ENCODE measurements at places on chromosomes 5 and 9.

GRCh38 chr9:6495466-6495865 is 82.5 kb downstream of the UHRF2 start:
- no peak for DNase-seq

DNA sequence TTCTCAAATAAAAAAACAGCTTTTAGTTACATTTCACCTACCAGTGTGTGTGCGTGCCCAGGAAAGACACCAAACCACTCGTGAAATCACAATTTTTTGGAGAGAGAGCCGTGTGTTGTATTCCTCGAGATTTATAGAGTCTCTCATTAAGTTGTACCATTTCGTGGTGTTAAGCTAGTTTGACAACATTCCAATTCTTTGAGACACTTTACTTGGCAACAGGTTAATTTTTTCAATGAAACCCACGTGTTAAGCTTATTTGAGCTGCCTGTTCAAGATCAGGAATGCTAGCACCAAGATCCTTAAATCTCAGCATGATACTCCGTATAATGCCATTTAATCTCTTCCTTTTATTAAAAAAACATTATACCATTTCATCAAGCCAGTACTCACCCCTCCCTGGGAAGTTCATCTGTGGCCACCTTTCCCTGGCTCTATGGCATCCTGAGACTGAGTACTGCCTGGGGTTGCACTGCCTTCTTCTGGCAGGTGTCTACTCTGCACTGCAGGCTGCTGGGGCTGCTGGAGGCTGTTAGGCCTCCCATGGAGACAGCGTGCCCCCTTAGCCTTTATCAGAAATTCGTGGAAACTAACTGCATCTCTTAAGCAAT is 143.7 kb downstream of the ARHGAP26 start:
- DNase-seq, result no peak

- no peak for DNase-seq
Observed at GRCh38 chr5:94422812-94423211, 195.6 kb downstream of the KIAA0825 start.

DNA sequence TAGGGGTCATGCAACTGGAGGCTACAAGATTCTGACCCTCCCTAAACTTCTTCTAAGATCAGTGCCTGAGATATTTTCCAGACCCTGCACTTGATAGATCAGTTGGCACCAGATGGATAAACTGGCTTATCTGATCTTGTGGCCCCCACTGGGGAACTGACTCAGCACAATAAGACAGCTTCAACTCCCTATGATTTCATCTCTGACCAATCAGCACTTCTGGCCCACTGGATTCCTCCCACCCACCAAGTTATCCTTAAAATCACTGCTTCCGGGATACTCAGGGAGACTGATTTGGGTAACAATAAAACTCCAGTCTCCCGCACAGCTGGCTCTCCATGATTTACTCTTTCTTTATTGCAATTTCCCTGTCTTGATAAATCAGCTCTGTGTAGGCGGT is 2180.4 kb upstream of the WWC1 start:
- no peak for DNase-seq

GRCh38 chr5:77832166-77832770 is 56.1 kb upstream of the TBCA start:
- no peak for DNase-seq

DNA sequence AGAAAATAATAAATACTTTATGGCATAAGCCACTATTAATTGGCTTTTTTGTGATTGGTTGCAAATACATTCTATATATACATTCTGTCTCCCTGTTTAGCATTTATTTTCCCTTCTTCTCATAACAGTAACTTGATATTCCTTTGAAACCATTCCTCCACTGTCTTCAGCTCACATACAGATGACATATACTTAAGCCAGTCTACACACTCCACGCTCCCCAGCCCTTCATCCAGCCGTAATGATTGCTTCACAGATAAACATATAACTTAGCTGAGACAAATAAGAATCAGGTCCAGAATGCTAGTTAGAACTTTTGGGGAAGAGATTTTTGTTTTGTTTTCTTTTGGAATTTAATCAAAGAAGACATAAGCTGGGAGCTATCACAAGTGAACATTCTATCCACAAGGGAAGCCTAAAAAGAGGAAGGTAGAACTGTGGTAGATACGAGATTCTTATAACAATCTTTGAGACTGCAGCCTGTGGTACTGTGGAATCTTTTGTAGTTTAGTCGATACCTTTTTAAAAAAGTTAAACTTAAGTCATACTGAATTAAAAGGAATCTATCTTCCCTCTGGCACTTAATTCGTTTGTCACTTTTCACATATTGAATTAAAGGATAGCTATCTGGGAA is 365.1 kb upstream of the PRR16 start:
- no peak for DNase-seq

DNA sequence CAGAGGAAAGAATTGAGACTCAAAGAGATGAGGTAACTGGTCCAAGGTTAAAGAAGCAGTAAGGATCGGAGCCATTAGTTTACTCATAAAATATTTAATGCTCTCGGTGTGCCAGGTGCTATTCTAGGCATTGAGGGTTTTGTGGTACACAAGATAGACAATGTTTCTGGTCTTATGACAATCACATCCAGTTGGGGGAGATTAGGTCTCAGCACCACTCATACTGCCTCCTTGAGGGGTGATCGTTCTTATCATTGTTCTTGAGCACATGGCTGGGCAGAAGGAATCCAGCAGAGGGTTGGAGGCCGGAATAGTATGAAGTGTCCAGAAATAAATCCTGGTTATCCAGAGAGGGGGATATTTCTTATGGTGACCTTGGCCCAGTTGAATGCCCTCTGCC is 40.7 kb upstream of the LCP2 start:
- no peak for DNase-seq

DNA sequence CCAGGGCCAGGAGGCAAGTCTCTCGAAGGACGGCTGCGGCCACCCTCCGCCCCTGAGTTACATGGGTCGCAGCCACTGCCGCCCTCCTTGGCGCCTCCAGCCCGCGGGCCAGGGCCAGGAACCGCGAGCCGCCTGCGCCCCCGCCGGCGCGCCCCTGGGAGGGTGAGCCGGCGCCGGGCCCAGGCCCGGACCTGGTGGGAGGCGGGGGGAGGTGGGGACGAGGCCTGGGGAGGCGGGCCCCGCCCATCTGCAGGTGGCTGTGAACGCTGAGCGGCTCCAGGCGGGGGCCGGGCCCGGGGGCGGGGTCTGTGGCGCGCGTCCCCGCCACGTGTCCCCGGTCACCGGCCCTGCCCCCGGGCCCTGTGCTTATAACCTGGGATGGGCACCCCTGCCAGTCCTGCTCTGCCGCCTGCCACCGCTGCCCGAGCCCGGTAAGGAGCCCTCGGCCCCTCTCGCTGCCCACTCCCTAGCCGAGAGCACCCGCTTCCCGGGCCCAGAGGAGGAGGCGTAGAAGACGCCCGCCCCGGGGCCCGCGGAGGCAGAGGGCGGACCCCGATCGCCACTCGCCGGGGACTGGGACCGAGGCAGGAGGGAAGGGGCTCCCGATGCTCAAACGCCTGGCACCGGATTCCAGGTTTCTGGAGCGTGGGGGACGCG is at the start of gene ASS1:
ASS1 (plus strand) TSS at position 397 of the 657 bp plus-strand sequence. CDS start 7,268 bp downstream, outside the sequence.
- no peak for DNase-seq

DNA sequence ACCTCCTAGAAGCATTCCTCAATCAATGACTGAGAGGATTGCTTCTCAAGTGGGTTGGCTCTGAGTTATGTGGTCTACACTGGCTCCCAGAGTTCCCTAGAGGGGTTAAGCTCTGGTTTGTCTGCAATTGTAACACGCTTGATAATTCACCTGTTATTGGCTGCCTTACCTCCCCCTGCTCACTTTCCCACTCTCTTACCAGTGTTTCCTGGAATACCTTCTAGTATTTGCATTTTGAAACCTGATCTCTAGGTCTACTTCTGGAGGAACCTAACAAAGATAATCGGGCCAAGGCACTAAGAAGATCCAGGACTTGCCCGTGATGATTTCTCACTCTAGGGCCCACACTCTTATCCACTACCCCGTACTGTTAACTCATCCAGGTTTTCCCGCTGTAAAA is 110.1 kb upstream of the MAP3K1 start:
- no peak for DNase-seq

GRCh38 chr5:165858118-165858517 is 2352.7 kb downstream of the MAT2B start:
- no peak for DNase-seq

DNA sequence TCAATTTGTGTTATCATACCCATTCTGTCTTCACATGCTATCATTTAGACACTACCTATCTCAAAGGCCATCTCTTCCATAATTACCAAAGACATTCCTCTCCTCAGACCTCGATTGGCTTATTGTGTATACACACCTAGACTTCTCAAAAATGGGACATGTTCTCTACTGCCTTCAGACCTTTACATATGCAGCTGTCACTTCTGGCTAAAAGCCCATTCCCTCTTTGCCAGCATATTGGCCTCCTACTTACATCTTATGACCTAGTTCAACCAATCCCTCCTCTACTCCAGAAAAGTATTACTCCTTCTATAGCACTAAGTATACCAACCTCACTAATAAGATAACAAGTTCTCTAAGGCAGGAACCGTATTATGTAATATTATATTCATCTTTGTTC is 84.4 kb downstream of the RAPGEF6 start:
- no peak for DNase-seq

DNA sequence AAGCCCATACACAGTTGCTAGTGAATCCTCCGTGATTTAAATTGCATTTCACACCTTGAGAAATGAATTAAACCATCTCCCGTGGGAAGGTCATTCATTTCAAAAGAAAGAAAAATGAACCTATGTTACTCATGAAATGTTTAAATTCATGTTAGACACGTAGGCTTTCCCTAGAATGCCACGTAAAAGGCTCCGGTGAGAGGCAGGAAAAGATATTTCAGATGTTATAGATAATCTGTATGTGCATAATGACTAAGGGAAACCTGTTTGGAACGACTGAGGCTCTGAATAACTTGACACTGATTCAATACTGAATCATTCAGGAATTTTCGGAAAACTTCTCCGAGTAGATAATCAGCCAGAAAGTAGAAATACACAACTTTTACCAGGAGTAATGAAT is 134.3 kb upstream of the ICE1 start:
- no peak for DNase-seq

- DNase-seq, result no peak
Observed at GRCh38 chr5:2629045-2629444, 122.4 kb downstream of the IRX2 start.

DNA sequence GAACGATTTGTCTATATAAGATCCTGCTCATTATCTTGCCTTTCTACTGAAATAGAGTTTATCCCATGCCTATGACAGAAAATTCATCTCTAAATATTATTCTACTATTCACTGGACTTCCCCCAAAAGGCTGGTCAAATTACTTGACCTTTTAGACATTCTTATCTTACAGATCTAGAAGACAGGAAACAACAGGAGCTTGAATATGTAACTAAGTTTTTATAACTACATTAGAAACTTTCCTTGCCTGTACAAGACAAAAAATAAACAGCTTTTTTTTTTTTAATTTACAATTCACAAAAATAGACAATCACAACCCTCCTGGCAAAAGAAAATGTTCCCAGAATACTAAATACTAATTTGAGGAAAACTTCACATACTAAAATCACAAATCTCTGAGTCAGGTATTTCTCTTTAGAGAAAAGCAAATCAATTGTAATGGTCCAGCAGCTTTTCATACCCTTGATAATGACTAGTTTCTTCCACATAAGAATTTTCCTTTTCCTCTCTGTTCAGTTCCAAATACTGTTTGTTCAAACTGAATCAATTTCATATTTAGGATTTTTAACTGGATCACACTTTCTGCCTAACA is 68.6 kb downstream of the MLLT3 start:
- DNase-seq, result no peak

DNA sequence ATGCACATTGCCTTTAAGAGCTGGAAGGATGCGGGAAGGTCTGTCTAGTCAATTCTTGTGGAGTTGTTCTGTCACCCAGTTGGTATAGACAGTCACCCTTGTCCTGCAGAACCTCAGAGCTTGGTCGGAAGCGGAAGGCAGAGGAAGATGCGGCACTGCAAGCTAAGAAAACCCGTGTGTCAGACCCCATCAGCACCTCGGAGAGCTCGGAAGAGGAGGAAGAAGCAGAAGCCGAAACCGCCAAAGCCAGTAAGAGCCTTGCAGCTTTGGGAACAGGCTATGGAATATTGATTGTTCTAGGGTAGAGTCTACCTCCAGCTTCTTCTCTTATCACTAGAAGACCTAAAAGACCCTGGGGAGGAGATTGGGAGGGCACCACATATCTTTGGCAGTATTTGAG is 6.5 kb downstream of the TCOF1 start:
- no peak for DNase-seq

GRCh38 chr9:82252116-82252515 is 263.5 kb downstream of the SPATA31D1 start:
- no peak for DNase-seq

DNA sequence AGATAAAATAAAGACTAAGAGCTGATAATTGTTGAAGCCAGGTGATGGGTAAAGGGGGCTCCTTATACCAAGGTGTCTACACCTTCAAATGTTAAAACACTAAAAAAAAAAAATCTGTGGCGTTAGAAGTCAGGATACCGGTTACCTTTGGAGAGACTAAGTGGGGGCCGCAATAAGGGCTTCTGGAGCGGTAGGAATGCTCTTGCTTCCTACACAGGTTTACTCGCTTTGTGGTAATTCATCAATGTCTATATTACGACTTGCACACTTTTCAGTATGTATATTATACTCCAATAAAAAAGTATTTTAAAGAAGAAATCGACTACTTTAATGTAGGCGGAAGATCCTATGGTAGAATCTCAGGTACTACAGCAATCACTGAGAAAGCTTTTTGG is 12.5 kb downstream of the MRPS27 start:
- DNase-seq, result no peak

DNA sequence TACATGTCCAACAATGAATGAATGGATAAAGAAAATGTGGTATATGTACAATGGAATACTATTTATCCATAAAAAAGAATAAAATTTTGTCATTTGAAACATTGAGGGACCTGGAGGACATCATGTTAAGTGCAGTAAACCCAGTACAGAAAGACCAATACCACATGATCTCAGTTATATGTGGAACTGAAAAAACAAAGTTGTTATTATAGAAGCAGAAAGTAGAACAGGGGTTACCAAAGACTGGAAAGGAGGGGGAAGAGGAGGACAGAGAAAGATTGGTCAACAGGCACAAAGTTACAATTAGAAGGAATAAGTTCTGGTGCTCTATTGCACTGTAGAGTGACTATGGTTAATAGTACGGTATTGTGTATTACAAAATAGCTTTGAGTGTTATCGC is 233.8 kb downstream of the SEMA6A start:
- DNase-seq, result no peak
